Amniotic stem cell (primary cell): ENCODE measurements at places on chromosomes 2 and 18.

DNA sequence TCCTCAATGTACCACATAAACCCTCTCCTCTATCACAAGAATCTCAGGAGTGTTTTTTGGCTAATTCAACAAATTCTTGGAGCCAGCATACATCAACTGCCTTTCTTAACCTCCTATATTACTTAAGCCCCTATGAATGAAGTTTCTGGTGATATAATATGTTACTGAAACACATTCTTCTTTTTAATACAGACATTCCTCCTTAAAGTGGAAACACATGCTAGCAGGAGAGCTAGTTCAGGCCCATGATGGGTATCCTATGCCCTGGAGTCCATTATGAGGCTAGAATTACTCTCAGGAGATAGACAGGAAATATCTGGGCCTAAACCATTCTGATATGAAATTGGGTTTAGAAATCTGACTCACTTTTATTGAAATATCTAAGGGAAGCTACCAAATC, 26.6 kb upstream of the RMDN2 start:
- no peak for DNase-seq

DNA sequence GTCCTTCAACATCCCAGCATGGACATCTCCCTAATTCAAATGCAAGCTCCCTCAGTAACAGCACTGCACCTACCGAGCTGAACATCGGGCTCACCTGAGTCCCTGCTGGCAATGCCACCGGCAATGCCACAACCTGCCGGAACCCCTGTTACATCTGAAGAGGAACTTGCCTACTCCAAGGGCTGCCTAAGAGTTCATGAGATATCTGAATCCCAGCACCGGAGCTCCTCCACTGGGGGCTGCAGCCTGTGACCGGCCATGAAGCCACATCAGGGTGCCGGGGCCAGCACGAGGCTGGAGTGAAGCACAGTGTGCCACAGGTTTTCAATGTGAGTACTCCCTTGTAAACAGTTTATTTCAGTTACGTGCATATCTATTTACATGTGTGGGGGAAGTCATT, 152.9 kb downstream of the EIPR1 start:
- no peak for DNase-seq

DNA sequence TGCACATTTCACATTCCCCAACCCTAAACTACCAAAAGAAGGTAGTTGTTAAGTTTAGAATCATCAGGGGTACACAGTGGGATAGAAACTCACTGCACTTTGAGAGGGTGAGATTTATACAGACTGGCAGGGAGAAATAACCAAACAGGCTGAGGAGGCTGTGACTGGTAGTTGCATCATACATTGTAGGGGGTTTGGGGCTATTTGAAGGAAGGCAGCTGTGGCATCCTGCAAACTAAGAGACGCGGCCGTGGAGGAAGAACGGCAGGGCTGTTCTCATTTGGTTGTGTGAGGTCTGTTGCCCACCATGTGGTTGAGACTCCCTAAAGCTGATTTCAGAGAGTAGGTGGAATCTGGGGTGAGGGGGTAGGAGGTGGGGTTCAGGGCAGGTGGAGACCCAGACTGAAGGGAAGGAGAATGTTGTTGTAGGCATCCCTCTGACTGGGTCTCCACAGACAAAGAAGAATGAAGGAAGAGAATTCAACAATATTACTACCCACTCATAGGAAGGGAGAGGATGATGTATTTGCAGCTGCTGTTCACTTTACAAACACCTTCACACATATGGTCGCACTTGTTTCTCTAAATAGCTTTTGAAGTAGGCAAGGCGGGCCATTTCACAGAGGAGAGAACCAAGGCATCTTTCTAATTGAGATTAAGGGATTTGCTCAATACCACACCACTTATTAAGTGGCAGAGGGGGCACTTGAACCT, 170.9 kb upstream of the SIX2 start:
- DNase-seq, result no peak

GRCh38 chr18:46213295-46213694, 109.1 kb downstream of the HAUS1 start:
- no peak for DNase-seq

- no peak for DNase-seq
Observed at GRCh38 chr2:102005449-102005848, 13.7 kb downstream of the IL1R2 start.

DNA sequence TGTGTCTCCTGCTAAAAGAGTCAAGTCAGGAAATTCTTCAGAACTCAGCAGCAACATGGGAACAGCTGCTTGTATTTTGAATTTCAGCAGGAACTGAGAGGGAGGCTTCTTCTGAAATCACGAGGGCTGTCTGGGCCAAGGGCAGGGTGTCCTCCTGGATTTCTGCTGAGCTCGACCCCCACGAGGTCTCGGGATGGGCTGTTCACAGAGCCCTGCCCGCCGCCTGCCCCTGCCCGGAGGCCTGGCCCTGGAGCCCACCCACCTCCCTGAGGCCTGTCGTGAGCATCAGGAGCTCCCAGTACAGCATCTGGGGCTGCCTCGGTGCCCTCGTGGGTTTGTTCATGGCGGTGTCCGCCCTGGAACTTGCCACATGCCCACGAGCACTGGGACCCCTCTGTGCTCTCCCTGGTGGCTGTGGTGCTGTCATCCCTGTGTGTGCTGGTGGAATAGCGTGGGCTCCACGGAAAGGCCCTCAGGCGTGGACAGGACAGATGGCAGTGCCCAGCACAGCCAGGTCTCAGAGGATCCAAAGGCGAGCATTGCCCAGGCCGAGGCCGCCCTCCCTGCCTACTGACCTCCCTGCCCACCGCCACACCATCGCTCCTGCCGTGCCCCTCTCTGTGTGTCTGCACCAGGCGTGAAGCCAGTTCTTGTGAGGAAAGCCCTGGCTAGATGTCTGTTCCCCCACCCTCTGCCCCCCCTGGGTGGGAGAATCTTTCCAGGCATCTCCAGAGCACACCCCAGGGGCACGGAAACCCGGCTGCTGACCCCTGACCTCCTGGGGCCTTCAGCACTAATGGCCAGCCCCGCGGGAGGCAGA, 25.9 kb downstream of the RAMP1 start:
- DNase-seq, result no peak

- peak; percentile 54 for DNase-seq
Observed at GRCh38 chr18:41121116-41121826, 833.8 kb upstream of the PIK3C3 start.

DNA sequence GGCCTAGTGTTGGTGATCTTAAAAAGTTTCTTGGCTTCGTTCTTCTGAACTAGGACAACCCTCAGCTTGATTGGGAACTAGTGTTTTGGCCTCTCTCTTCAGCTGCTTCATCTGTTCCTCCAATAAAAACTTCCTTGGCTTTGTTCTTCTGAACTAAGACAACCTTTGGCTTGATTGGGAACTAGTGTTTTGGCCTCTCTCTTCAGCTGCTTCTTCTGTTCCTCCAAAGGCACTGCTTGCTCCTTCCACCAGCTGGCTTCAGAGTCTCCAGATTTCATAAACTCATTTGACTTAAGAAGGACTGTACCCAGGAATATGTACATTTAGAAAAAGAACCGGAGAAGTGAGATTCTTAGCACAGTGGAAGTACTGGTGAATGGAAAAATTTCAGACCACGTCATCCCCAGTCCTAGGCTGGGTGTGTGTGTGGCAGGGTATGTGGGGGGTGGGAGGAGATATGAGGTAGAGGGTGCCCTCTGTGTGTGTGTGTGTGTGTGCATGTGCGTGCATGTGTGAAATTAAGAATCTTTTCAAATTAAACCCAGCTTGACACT, 20.4 kb downstream of the IL1R2 start:
- DNase-seq, result no peak

DNA sequence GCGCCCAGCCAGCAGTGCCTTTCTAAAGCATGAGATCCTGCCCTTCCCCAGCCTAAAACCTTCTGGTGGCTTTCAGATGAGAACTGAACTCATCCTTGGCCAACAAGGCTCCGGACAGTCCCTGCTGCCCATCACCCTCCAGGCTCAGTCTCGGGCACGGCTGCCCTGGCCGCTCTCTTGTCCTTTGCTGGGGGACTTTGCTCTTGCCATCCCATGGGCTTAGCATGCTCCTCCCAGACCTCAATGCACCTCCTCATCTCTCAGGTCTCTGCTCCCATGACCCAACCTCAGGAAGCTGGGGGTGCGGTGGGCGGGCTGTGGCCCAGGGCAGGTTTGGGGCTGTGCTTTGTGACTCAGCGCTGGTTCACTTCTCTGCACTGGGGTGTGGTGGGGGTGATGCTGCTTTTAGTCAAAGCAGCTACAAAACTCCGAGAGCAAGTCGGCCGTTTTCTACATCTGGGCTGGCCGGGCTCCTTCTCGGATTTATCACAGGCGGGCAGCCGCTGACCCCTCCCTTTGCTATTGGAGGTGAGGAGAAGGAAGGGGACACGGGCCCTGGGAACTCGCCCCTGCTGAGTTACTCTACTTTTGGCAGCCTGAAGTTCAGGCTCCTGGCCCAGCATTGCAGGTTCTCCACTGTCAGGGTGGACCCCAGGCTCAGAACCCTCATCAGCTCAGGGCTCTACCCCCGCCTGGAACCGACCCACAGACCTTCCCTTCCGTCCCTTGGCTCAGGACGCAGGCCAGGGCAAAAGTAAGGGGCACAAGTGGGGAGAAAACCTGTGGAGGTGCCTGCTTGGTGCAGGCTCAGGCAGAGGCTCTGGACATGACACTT, 90.6 kb upstream of the TAF1B start:
- no peak for DNase-seq

DNA sequence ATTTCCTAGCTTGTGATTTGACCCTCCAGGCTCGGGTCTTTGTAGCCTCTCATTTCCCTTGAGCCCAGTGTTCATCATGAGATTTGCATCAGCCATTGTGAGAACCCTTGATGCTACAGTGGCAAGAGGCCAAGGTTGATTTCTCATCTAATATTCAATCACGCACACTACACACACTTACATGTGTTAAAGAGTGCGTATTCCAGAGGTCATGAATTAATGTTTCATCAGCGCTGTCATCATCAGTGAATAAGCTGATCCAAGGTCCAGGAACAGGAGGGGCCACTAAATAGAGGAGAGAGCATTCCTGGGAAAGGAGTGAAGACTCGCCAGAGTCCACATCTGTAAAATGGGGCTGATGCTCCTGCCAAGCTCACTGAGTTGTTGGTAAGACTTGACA, 276.1 kb upstream of the SIX2 start:
- no peak for DNase-seq

DNA sequence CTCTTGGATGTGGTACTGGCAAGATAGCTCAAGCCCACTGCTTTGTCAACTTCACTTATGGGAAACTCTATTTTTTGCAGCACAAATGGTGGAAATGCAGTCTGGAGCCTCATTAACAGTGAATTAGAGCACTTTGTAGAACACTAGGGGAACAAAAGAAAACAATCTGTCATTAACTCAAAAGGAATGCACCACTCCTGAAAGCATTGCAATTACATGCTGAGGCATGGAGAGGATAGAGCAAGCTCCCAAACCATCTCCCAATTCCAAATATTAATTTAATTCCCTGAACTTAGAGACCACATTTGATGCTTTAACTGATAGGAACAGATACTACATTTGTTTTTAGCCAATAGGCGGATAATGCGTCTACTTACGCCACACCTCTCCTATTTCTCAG, 32.8 kb upstream of the TANC1 start:
- DNase-seq, result no peak

GRCh38 chr2:85957256-85957655, 68.5 kb upstream of the ST3GAL5 start:
- no peak for DNase-seq

GRCh38 chr18:24427484-24427883, 1.0 kb downstream of the IMPACT start:
- DNase-seq, result no peak

- DNase-seq, result no peak
Observed at GRCh38 chr2:121220995-121221394, 64.0 kb downstream of the TFCP2L1 start.

DNA sequence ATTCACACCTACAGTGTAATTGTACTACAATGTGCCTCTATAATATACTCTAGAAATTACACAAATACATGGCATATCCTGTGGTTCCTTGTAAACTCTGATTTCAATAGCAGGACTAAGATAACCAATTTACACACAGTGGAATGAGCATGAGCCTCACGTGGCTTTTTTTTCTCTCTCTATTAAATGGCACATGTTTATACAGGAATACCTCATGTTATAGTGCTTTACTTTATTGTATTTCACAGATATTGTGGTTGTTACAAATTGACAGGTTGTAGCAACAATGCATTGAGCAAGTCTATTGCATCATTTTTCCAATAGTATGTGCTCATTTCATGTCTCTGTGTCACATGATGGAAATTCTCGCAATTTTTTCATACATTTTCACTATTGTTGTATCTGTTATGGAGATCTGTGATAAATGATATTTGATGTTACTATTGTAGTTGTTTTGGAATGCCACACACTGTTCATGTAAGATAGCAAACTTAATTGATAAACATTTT, 260.0 kb downstream of the FSIP2 start:
- no peak for DNase-seq

- DNase-seq, result no peak
Observed at GRCh38 chr2:96512341-96512740, 7.2 kb upstream of the NEURL3 start.

DNA sequence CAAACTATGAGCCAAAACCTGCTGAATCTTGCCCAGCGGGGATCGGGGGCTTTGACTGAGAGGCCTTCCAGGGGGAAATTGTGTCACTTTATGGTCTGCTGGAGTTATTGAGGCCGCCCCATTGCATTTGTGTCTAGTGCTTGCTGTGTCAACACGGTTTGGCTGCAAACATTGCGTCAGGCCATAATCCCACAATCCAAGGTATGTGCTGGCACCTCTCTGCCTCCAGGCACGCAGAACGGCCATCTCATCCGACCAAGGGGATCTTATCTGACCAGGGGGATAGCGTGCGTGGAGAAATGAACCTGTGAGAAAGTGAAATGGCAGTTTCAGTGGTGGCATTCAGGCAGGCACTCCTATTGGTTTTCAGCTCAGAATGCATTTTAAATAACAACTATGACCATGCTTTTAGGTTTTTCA, 18.1 kb upstream of the LYPD6B start:
- no peak for DNase-seq

DNA sequence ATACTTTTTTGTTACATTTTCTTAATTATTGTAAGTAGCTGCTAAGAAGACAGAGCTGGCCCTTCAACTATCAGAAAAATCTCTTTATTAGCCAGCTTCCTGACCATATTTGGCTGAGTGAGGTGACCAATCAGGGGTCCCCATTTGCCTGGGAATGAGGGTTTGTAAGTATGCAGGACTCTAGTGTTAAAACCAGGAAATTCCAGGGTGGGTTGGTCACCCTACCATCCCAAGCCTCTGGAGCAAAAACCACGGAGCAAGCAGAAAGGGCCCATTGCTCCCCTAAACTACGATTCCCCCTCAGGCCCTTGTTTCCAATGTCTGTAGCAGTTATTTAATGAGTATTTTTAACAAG, 165.6 kb upstream of the NCKAP5 start:
- no peak for DNase-seq

- DNase-seq, result no peak
Observed at GRCh38 chr18:9637036-9637767, 22.8 kb upstream of the PPP4R1 start.

- no peak for DNase-seq
Observed at GRCh38 chr2:142992840-142993239, 115.4 kb downstream of the KYNU start.

GRCh38 chr2:70789304-70790135, 923 bp downstream of the FIGLA start:
- no peak for DNase-seq

DNA sequence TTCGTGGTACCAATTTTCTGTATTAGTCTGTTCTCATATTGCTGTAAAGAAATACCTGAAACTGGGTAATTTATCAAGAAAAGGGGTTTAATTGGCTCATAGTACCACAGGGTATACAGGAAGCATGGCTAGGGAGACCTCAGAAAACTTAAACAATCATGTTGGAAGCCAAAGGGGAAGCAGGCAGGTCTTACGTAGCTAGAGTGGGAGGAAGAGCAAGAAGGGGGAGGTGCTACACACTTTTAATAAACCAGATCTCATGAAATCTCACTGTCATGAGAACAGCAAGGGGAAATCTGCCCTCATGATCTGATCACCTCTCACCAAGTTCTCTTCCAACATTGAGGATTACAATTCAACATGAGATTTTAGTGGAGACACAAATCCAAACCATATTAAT, 226.8 kb upstream of the TPO start:
- DNase-seq, result no peak
